Fibroblast of pulmonary artery (primary cell): ENCODE measurements at places on chromosomes 16 and 17.

DNA sequence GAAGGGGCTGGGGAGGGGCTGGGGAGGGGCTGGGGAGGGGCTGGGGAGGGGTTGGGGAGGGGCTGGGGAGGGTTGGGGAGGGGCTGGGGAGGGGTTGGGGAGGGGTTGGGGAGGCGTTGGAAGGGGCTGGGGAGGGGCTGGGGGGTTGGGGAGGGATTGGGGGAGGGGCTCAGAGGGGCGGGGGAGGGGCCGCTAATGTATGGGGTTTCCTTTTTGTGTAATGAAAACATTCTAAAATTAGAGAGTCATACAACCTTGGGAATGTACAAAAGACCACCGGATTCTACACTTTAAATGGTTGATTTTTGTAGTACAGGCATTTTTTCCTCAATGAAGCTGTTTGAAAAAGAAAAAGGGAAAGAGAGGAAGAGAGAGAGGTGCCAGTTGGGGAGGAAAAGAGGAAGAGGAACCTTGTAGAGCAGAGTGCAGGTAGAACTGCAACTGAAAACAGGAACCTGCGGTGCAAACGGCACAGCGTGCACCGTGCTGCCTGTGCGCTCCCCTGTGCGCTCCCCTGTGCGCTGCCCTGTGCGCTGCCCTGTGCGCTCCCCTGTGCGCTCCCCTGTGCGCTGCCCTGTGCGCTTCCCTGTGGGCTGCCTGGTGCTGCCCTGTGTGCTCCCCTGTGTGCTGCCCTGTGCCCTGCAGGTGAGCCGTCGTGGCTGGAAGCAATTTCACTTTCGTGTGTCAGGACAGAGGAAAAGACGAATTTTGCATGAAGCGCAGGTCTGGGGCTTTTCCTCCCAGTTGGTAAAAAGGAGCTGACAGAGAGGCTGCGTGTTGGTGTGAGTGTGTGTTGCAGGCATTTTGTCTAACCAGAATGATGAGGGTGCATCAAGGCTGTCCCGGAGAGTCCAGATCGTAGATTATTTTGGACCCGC, 40.8 kb downstream of the METRNL start:
- DNase-seq = no peak

DNA sequence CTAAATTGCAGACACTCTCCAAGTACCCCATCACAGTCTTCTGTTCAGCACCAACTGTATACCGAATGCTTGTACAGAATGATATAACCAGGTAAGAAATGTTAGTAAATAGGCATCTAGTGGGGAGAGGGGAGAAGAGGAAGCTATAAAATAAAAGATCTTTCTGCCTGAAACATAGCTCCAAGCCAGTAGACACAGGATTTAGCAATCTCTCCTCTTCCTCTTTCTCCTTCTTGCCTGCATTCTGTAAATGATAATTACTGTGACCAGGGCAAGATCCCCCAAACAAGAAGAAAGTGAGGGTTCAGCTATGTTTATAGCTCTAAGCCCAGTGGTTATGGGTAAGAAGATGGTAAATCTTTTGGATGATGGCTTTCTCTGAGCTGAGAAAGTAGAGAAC, 17.9 kb downstream of the ACSM3 start:
- no peak for DNase-seq

DNA sequence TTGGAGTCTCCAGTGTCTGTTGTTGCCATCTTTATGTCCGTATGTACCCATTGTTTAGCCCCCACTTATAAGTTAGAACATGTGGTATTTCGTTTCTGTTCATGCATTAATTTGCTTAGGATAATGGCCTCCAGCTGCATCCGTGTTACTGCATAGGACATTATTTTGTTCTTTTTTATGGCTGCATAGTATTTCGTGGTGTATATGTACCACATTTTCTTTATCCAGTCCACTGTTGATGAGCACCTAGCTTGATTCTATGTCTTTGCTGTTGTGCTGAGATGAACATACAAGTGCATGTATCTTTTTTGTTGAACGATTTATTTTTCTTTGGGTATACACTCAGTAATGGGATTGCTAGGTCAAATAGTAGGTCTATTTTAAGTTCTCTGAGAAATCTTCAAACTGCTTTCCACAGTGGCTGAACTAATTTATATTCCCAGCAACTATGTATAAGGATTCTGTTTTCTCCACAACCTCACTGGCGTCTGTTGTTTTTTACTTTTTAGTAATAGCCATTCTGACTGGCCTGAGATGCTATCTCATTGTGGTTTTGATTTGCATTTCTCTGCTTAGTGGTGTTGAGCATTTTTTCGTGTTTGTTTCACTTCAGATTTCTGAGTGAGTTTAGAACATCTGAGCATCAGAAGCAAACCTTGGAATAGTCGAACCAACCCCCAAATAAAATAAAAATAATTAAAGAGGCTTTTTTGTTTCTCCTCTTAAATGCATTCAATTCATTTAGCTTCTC, 304.7 kb downstream of the ZFHX3 start:
- DNase-seq = no peak

- DNase-seq = peak; percentile 19
Measured at GRCh38 chr16:64094992-64095634, 1026.8 kb downstream of the CDH11 start.

DNA sequence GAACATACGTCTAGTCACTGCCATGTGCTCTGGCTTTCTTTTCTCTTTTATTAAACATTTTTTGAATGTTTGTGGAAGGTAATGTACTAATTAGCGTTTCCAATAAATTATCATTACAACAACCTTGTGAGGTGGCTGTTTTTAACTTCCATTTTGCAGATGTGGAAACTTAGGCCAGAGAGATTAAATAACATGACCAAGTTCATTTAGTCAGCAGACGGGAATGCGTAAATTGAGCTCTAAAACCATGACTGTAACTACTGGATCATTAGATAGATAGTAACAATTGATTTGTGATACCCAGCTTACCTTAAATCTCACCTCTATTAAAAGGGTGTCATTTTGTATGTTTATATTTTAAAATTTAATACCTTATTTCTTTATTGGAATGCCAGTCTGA, 49.4 kb downstream of the RABEP1 start:
- peak; percentile 6 for DNase-seq

DNA sequence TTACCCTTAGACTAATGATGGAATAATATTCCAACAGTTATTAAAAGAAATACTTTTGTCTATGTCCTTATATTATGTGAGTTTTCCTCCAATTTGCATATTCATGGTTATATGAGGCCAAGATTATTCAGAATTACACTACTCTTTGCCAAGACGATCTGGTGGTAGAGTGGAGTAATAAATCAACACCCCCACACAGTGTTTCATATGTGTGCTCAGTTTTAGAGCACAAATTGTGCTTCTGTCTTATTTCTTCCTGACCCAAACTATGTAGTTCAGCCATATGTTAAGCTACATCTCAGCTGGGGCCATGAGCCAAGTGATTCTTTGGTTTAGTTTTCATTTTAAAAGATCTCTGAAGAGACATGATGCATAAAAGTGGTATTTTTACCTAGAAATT, 26.9 kb upstream of the PPM1E start:
- DNase-seq = no peak

GRCh38 chr17:80449930-80450576, 26.4 kb downstream of the NPTX1 start:
- DNase-seq = no peak

DNA sequence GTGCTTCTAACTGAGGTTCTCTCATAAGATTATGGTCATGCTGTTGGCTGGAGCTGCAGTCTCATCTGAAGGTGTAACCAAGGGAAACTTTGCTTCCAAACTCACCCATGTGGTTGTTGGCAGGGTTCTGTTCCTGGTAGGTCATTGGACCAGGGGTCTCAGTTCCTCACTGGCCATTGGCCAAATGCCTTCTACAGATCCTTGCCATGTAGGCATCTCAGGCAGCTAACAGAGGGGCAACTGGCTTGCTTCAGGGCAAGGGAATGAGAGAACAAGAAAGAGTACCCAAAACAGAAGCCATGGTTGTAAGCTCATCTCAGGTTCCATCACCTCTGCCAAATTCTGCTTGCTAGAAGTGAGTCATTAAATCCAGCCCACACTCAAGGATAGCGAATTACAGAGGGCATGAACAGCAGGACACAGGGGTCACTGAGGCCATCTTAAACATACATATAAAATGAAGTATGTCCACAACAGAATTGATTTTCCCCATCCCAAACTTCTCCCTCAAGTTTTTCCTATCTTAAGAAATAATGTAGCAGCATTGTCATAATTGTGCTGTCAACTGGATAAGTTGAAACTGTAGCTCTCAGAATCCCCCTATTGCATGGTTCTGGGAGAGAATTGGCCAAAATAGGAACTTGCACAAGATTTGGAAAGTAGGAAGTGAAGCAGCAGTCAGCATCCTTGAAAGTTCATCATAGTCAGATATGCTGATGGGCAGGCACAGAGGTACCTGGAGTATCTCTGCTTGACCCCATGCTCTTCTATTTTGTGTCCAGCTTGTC, 42.4 kb upstream of the CES5A start:
- DNase-seq = no peak

- DNase-seq = peak; percentile 11
Measured at GRCh38 chr17:42879596-42879985, 21.0 kb upstream of the G6PC1 start.

GRCh38 chr17:17826942-17827785, 9.6 kb downstream of the SREBF1 start:
- DNase-seq = no peak

GRCh38 chr17:50311112-50311460, 34.8 kb upstream of the XYLT2 start:
- DNase-seq = no peak

DNA sequence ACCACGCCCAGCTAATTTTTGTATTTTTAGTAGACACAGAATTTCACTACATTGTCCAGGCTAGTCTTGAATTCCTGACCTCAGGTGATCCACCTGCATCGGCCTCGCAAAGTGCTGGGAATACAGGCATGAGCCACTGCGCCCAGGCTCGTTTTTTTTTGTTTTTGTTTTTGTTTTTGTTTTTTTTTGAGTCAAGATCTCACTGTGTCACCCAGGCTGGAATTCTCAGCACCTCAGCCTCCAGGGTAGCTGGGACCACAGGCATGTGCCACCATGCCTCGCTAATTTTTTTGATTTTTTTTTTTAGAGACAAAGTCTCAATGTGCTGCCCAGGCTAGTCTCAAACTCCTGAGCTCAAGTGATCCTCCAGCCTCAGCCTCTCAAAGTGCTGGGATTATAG, 17.5 kb upstream of the CMTM4 start:
- DNase-seq = no peak
